ENCODE measurements at places on chromosomes 3 and 15.

- no peak for DNase-seq
These were observed 1028.6 kb downstream of the MCTP2 start for GRCh38 chr15:95259965-95260364.

DNA sequence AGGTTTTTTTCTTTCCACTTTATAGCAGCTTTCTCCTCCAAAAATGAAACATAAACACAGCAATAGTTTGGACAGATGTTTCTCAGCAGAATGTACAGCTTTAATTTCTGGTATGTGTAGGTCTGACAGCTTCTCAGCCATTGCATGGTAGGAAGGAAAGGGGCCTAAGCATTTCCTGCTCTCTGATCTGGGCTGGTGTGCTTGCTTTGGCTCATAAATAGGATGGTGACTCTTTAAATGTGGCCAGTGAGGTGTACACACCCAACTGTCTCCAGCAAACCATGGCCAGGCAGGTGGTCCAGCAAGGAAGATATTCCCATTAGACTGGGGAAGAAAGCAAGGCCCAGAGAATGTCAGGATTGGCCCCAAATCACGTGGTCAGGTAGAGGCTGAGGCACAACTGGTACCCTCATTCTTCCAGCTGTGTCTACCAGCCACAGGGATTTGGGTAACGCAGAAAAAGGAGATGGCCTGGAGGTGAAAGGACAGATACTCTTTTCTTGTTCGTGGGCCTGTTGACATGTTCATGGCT, 52.1 kb downstream of the ITGA11 start:
- no peak for DNase-seq

GRCh38 chr15:79811406-79812405, 85.1 kb downstream of the MTHFS start:
- DNase-seq = no peak

- no peak for DNase-seq
These were observed 30.5 kb upstream of the CCNL1 start for GRCh38 chr3:157190380-157190872.

DNA sequence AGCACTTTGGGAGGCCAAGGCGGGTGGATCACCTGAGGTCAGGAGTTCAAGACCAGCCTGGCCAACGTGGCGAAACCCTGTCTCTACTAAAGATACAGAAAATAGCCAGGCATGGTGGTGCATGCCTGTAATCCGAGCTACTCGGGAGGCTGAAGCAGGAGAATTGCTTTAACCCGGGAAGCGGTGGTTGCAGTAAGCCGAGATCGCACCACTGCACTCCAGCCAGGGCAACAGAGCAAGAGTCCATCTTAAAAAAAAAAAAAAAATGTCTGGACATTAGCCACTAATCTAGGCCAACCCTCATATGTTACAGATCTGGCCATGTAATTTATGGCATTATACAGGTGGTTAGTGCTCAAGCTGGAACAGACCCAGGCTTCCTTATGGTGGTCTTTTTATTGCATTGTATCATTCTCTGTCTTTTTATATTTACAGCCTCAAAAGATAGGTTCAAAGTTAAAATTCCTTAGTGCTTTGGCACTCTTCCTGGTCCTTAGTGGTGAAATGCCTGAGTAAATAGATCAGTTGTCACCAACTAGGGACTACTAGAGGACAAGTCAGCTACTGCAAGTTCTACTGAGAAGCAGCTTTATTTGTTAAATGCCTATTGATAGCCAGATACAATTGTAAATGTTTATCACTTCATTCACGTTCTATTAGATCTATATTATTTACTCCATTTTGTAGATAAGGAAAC, 16.0 kb downstream of the STARD9 start:
- no peak for DNase-seq

- peak; percentile 99 for DNase-seq
These were observed 114.1 kb upstream of the GALNT15 start for GRCh38 chr3:16060358-16060852.

DNA sequence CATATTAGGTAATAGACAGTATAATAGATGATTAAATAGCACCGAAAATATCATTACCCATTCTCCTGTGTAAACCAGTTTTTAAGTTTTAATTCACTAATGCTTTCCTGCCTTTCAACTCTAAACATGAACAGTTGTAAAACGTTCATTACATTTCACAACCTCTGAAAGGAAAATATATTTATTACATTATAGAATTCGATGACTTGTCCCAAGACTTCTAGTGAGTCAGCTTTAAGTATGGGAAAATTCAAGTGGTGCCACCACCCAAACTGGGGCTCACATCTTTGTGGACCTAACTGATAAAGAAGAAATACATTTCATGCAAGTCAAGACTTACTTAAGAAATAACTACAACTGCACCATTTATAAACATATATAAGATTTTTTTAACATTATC, 2.0 kb downstream of the TRIM59 start:
- no peak for DNase-seq

DNA sequence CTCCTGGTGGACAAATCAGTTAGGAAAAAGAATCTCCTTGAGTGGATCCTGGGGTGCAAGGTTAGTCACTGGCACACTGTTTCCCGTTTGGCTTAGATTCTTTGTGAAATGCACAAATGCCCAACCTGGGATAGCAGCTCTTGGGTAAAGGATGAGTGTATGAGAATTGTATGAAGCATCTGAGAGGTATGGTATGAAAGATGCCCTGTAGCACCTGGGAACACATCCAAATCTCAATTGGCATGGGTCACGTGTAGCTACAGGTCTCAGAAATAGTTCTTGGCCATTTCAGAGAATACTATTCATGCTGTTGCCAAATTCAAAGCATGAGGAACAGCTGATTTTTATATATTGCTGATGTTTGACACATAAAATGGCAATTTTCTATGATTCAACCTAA, 84.3 kb downstream of the KCNH8 start:
- DNase-seq = no peak

GRCh38 chr3:131485119-131485518, 17.7 kb downstream of the MRPL3 start:
- DNase-seq = no peak

DNA sequence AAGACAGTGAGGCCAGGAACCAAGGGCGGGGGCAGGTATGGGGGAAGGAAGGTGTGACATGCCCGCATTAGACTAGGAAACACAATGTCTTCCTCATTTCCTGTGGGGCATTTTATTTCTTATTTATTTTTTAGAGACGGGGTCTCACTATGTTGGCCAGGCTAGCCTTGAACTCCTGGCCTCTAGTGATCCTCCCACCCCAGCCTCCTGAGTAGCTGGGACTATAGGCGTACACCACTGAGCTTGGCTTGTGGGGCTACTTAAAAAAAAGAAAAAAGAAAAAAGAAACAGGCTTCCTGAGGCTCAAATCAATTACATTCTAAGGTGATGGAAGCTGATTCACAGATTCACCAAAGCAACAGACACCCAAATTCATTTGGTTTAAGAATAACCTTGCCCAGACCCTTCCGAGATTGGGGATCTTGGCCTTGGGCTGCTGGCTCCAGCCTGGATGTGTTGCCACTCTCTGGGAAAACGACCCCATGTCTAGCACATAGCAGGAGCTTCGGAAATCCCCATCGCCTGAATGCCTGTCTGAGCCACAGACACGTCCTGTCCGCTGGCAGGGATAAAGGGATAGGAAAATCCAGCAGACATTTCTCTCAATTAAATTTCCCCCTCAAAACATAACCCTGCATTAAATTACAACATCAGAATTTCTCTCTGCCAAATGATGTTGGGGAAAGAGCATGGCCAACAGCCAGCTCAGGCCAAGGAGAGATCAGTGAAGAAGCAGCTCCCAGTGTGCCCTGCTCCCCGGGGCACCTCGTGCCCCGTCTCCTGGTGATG, 13.0 kb downstream of the CPN2 start:
- DNase-seq = no peak

- DNase-seq = no peak
These were observed 40.9 kb downstream of the SCAP start for GRCh38 chr3:47434849-47435248.

- no peak for DNase-seq
These were observed 3.6 kb downstream of the CADM2 start for GRCh38 chr3:84962415-84962814.

DNA sequence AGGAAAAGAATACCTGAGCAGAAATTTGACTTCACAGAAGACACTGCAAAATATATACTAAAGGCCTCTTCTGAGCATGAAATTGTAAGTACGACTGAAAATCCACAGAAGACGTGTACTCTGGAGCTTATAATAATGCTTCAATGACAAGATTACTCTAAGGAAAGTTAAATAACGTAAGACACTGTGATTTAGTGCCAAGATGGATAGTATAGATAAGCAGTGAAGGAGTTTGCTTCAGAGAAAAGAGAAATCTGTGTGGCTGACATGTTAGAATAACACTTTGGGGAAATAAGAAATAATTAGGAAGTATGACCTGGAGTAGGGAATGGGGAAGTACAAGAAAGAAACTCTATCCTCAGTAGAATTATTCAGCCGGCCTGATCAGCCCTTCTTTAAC, 28.9 kb downstream of the ALDH1A2 start:
- DNase-seq = no peak

- no peak for DNase-seq
These were observed 173.4 kb upstream of the PPP2R3A start for GRCh38 chr3:135792174-135792573.

GRCh38 chr3:74023395-74023794, 398.7 kb upstream of the PDZRN3 start:
- no peak for DNase-seq

DNA sequence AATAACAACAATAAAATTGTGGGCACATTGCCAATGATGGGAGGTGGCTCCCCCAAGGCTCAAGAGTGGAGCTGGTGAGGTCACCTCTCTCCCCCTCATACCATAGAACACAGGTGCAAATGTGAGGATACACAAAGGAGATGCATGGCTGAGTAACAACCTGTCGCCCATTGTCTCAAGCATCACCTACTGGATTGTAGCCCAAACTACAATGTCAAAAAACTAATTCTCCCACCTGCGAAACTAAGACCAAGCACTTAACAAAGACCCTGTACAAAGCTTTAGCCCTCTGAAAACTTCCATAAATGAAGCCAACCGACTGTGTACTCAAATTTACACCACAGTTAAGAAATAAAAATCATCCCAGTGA, 50.4 kb upstream of the IGSF11 start:
- no peak for DNase-seq

- DNase-seq = peak; percentile 73
These were observed 256.6 kb upstream of the ROPN1 start for GRCh38 chr3:124248471-124249028.

DNA sequence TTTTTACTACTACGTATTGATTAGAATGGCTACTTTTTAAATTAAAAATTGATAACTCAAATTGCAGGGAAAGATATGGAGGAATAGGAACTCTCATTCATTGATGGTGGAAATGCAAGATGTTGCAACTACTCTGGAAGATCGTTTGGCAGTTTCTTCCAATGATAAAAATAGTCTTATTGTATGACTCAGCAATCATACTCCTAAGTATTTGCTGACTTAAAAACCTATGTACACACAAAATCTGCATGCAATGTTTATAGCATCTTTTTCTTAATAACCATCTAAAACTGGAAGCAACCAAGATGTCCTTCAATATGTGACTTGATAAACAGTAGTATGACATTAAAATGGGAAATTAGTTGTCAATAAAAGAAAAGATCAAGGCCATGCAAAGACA, 87.4 kb upstream of the LRRC3B start:
- no peak for DNase-seq

- no peak for DNase-seq
These were observed 1090.2 kb downstream of the FHIT start for GRCh38 chr3:60160822-60161748.

- DNase-seq = peak; percentile 34
These were observed 15.6 kb upstream of the MAGEF1 start for GRCh38 chr3:184727357-184728009.

GRCh38 chr3:179432451-179432850, 18.8 kb downstream of the GNB4 start:
- no peak for DNase-seq

- DNase-seq = peak; percentile 29
These were observed 1155.5 kb downstream of the TBL1XR1 start for GRCh38 chr3:176041812-176042211.

DNA sequence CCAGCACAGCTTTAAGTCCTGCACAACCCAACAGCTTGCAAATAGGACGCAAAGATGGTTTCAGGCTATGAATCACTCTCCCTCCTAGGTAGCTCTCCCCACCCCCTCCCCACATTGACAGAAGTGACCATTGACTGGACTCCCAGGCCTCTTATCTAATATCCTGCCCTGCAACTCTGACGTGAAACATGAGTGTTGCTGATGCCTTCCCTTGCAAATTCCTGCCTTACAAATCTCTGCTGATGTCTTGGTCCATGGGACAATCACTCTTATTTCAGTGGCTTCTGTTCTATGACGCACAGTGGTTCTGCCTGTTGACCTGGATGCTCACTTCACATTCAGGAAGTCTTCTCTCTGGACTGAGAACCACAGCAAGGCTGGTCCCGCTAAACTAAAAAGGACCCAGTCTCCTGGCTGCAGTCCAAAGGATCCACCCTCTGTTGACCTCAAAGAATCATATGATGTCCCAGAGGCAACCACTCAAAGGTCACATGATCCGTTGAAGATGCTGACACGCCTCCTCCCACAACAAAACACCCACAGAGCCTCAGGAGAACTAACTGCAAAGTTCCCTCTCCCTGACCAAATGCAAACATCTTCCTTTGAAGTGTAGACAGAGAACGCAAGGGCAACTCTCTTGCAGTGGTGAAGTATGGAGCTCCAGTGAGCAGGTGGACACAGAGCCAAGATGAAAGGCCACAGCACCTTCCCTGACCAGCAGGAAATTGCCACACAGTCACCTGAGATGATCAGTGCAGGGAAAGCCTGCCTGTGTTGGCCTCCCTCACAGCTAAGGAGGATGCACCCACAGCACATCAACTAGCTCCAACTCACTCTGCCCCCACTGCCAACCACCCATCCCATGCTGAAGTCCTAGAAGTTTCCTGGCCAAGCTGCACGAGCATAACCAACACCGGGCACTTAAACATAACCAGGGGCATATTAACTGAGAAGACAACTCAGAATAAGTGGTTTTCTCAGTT, 112.3 kb downstream of the ADAMTS17 start:
- no peak for DNase-seq

DNA sequence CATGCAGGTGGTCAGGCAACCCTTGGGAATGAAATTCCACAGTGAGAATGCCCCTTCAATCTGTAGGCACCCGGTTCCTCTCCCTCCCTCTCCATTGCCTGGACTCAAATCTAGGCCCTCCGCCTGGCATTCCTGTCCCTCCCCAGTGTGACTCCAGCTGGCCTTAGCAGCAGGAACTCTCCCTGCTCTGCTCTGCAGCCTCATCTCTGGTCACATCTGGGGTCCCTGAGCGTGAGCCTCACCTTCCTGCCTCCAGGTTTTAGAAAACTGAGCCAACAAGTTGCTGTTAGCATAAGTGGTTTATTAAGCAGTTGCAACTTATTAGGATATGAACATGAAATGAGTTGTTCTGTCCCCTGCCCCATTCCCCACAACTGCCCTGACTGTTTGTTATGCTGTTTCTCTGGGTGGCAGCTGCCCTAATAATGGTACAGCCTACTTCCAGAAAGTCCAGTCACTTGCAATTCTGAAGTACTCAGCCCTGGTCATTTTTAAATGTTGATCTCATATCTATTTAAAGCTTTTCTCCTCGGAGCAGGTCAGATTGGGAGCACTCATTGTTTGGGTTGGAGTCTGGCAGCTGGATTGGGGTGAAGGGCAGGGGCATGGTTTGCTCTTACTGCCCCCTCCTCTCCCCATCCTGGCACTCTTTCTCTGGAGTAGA, 63.0 kb upstream of the ANKRD34C start:
- DNase-seq = no peak
